Islet precursor cell (in vitro differentiated cells): ENCODE measurements at places on chromosomes 1 and 21.
A peak's percentile ranks its signal among the peaks of the same experiment; 100 is the strongest.

DNA sequence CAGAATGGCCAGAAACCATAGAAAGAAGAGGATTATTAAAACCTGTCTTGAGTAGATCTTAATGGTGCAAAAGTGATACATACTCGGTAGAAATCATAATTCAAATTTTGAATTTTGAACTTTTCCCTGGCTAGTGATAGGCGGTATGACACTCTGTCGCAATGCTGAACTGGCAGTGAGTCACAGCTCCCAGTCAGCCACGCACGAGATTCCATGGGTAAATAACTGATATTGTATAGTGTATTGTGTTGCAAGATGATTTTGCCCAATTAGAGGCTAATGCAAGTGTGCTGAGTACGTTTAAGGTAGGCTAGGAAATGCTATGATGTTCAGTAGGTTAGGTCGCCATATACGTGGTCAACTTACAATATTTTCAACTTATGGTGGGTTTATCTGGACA lies 207.0 kb downstream of the SIPA1L2 start:
- DNase-seq = no peak

DNA sequence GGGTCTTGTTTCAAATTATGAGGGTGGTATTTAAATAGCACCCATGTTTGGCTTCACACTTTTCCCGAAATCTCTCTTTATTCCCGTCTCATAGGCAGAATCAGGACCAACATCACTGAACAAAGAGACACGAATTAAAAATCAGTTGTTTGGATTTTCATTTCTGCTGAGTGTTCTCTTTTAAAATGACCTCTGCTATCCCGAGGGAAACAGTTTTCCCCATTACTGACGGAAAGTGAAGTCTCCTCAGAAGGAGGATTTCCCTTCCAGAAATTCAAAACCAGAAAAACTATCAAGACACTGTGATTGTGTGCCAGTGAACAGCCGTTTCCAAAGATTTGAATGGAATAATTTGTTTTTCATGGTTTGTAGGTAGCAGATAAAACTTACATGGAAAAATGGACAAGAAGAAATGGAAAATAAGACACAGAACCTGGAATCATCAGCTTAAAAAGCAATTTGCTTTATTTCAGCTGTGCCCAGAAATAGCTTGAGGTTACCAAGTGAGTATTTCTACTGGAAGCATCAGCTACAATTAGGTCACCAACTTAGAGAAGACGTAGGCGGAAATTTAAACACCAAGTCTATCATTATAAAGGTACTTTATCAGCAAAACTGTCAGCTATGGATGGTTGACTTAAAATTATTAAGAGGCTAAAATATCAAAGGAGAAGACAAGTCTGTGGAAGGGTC lies 68.5 kb downstream of the RUNX1 start:
- no peak for DNase-seq

GRCh38 chr1:192158181-192158580 lies at the start of gene RGS18:
TSS of gene RGS18 (plus strand) at chr1:192158462. CDS start at chr1:192158638, 176 bp downstream.
- DNase-seq = no peak

- DNase-seq = peak; percentile 96
Observed at GRCh38 chr21:45292399-45293219, 4.9 kb upstream of the POFUT2 start.

DNA sequence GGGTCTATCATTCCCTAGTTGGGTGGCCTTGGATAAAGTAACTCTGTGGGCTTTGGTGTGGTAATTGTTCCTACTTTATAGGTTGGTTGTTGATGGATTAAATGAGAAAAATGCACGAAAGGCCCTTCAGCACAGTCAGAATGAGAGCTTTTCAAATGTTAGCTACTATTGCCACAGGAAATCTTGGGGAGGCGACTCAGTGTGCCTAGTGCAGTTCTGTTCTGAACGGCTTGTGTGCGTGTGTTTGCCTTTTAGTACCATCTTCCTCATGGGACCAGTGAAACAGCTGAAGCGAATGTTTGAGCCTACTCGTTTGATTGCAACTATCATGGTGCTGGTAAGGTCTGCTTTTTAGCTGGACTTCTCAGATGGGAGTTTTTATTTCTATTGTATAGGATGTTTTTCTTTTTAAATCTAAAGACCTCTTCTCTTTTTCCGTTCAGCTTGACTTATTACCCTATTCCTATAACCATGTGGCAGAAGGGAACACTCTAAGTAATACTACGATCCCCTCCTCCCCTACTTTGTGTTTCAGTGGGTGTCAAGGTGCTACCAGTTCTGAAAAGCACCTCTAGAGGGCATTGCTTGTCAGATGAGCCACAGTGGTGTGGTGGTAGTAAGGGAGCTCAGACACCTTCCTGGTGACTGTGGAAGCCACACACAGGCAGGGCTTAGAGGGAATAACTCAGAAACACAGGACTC lies 9.2 kb downstream of the SFT2D2 start:
- peak; percentile 73 for DNase-seq

GRCh38 chr1:26697978-26698849 lies 2.4 kb downstream of the ARID1A start:
- peak; percentile 83 for DNase-seq

GRCh38 chr21:37268186-37268503 lies 1.0 kb upstream of the VPS26C start:
- DNase-seq = no peak

DNA sequence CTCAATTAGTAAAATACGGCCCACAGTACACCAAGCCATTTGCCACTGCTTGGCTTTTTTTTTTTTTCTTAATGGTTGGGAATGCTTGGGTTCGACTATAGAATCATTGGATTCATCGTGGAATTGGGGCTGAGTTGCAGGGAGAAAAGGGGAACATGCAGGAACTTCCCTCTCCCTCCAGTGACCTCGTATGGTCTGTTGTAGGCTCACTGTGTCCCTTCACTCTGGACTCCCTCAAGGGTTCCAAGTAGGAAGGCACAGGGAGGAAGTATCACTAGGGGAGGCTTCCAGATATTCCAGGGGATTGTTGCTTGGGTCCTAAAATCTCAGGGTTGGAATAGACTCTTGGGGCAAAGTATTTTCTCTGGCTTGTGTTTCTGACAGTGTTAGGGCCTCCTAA lies 24.5 kb downstream of the PPFIA4 start:
- no peak for DNase-seq

DNA sequence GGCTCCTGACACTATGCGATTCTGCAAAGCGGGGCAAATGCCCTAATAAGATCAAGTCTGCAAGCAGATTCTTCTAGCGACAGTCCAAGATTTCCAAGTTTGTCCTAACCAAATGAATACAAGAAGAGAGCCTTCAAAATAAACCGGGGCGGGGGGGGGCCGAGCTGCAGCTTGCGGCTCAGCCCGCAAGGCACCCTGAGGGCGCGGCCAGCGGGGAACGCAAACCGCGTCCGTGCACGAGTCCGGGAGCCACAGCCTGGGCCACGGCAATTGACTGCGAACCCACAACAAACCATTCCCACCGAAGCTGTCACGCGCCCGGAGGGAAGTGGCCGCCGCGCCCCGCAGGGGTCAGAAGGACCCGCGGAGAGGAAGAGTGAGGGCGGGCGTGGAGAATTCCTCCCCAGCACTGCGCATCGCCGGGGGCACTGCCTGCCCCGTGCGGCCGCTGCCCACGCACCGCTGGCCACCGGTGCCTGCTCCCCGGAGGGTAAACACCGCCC lies 687 bp downstream of the TGFBR3 start:
- no peak for DNase-seq

- DNase-seq = no peak
Observed at GRCh38 chr1:5827516-5827915, 164.7 kb downstream of the NPHP4 start.

GRCh38 chr1:102365071-102365470 lies 368.3 kb upstream of the OLFM3 start:
- peak; percentile 56 for DNase-seq

DNA sequence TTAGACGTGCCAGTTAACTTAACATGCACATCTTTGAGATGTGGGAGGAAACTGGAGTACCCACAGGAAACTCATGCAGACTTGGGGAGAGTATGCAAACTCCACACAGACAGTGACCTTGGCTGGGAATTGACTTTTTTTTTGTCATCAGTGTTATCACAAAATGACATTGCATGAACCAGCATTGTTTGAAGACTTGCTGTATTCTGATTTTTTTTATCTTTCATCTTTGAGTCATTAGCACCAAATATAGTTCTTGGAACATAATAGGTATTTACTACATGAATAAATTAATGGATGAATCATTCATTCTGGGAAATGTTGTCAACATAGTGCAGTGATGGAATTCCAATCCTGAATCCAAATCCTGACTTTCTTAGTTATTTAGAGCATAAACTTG lies 77.0 kb downstream of the ATF6 start:
- no peak for DNase-seq

- DNase-seq = peak; percentile 68
Observed at GRCh38 chr1:45953934-45954847, 150.8 kb downstream of the MAST2 start.

- DNase-seq = no peak
Observed at GRCh38 chr1:153799566-153800465, 24.6 kb downstream of the SLC27A3 start.

DNA sequence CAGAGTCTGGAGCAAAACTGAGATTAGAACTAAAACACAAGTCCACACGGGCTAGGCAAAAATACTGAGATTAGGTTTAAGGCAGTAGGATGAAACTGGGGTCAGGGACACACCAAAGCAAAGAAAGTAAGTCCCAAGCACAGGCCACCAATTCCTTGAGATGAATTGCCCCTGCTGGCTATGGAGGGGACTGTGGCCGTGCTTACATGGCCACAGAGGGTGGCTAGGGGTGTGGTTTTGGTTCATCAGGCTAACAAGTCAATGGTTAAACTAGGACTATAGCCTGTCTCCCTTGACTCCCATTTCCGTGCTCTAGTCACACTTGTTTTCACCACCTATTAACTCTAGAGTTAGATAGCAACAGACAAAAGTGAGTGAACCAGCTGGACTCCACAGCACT lies 394.8 kb downstream of the PBX1 start:
- no peak for DNase-seq

DNA sequence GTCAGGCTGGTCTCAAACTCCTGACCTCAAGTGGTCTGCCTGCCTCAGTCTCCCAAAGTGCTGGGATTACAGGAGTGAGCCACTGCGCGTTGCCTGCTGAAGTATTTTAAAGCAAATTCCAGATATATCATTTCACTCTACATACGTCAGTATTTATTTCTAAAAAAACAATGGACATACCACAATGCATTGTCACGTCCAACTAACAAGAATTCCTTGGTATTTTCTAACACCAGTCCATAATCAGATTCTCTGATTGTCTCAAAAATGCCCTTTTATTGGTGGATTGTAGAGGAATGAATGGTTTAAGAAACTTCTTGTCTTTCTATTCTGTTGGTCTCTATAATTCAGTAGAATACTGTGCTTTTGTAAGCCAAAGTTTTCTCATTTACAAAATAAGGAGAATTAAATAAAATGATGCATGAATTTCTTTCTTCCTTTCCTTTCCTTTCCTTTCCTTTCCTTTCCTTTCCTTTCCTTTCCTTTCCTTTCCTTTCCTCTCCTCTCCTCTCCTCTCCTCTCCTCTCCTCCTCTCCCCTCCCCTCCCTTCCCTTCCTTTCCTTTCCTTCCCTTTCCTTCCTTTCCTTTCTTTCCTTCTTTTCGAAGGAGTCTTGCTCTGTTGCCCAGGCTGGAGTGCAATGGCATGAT lies 55.8 kb downstream of the VPS13D start:
- DNase-seq = no peak
